GM04503 (cell line): ENCODE measurements at places on chromosomes 3 and 15.

- DNase-seq = no peak
These were observed 30.8 kb upstream of the SLC25A36 start for GRCh38 chr3:140910860-140911259.

GRCh38 chr3:9700536-9700935 lies 3.1 kb upstream of the CPNE9 start:
- no peak for DNase-seq

DNA sequence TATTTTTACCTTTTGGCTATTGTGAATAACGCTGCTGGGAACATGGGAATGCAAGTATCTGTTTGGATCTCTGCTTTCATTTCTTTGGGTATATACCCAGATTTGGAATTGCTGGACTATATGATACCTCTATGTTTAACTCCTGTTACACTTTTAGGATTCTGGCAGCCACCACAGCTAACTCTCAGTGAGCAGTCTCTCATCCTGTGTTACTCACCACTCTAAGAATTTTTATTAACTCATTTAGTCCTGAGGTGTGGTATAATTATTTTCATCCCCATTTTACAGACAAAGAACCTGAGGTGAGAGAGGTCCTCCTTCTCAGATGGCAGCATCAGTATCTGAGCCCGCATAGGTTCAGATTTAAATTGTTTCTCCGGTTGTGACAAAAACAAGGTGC lies 1.1 kb downstream of the SPATA12 start:
- no peak for DNase-seq

- no peak for DNase-seq
These were observed 222.4 kb downstream of the CACNA2D3 start for GRCh38 chr3:54344601-54345231.

DNA sequence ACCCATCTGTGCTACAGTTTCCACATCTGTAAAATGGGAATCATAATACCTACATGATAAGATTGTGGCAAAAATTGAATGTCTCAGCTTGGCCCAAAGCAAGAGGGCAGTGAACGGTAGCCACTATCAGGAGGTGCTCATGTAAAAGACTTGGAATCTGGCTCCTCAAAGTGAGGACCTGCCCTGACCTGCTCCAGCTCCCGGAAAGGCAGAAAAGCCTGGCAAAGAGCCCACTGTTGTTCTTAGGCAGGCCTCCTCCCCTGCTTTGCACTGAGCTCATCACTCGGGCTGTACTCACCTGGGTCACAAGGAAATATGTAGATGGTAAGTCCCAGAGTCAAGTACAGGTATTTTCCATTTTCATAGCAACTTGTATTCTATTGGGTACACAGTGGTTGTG lies 250.7 kb upstream of the TBL1XR1 start:
- no peak for DNase-seq

- DNase-seq = peak; percentile 29
These were observed 97.3 kb downstream of the ISL2 start for GRCh38 chr15:76433798-76434400.

GRCh38 chr3:115932807-115933206 lies 309.5 kb downstream of the GAP43 start:
- no peak for DNase-seq
